ENCODE measurements at places on chromosomes 13 and 19. TPM values are rescaled to one million over a fixed set of nuclear protein-coding genes. Genes with fewer than 3 reads are reported as not detected.

The CEACAM4 gene
- total RNA-seq, result not detected

The NEK5 gene
- total RNA-seq, result not detected

The CGB5 gene
- not detected for total RNA-seq

The CAPN12 gene
- not detected for total RNA-seq

The RCBTB1 gene
- 2.0 TPM for total RNA-seq

The ZNF578 gene
- total RNA-seq, result not detected

The ZNF571 gene
- total RNA-seq, result 0.11 TPM

The ASF1B gene
- total RNA-seq, result 7.8 TPM

The ZNF584 gene
- total RNA-seq, result 17.9 TPM

The SIGLEC8 gene
- total RNA-seq, result not detected

The IQCN gene
- total RNA-seq, result 51.2 TPM

The FPR3 gene
- 16.0 TPM for total RNA-seq

The SIAH3 gene
- not detected for total RNA-seq

The NRTN gene
- total RNA-seq, result 0.85 TPM

The KLK7 gene
- total RNA-seq, result not detected

The KLF2 gene
- total RNA-seq, result 281 TPM

The C1QTNF9 gene
- not detected for total RNA-seq

The ZNF616 gene
- 1.2 TPM for total RNA-seq

The CEACAM16 gene
- not detected for total RNA-seq

The GNG7 gene
- 0.96 TPM for total RNA-seq

The ZNF234 gene
- total RNA-seq, result 7.9 TPM

The PABPC3 gene
- not detected for total RNA-seq

The SNRNP70 gene
- 185 TPM for total RNA-seq

The NXNL1 gene
- total RNA-seq, result not detected

The NTF4 gene
- total RNA-seq, result not detected

The KIR2DL1 gene
- total RNA-seq, result not detected

The SMAD9 gene
- total RNA-seq, result 24.5 TPM

The NCR1 gene
- total RNA-seq, result not detected

The APOC1 gene
- 17.0 TPM for total RNA-seq

The TM9SF2 gene
- 56.8 TPM for total RNA-seq

The OR7A10 gene
- not detected for total RNA-seq

The METTL21C gene
- not detected for total RNA-seq

The CYP2A7 gene
- total RNA-seq, result not detected

The MBD3L2 gene
- not detected for total RNA-seq

The TGFBR3L gene
- total RNA-seq, result 7.1 TPM

The KLHL1 gene
- not detected for total RNA-seq

The ATCAY gene
- total RNA-seq, result not detected
